Activated CD4-positive, alpha-beta memory T cell treated with anti-CD3 and anti-CD28 coated beads for 36 hours (primary cell): ENCODE measurements at places on chromosomes 5 and 9. TPM values are rescaled to one million over a fixed set of nuclear protein-coding genes. Genes with fewer than 3 reads are reported as not detected.

SV2C gene
- total RNA-seq, result 0.02 TPM

DNA sequence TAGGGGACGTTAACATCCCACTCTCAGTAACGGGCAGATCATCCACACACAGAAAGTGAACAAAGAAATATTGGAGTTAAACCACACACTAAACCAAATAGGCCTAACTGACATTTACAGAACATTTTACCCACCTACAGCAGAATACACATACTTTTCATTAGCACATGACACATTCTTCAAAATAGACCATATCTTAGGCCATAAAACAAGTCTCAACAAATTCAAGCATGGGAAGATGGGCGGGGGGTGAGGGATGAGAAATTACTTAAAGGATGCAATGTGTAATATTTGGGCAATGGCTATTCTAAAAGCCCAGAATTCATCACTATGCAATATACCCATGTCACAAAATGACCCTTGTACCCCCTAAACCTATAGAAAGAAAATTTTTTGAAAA, 226.2 kb downstream of the ATPSCKMT start:
- H3K4me1 ChIP-seq, result no peaks in the 10 kb centered on the region
- H3K27me3 ChIP-seq, result peaks cover 1% of the 10 kb centered on the region
- H3K36me3 ChIP-seq, result no peaks in the 10 kb centered on the region
- H3K27ac ChIP-seq, result no peak overlapping the region
- no peak for DNase-seq

DNA sequence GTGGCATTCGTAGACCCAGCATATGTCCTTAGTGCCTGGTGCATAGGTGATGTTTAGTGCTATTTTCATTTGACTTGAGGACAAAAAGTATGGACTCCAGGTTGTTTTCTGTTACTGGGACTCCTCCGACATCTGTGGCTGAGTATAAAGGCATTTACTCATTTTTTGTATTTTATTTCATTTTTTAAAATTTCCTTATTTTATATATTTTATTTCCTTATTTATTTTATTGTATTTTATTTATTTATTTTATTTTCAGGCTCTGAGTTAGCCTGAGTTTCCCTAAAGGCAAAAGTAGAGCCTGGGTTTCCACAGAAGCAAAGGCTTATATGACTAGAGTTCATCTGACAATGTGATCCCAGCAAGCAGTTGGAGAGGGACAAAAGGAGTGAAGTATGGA, 91.6 kb downstream of the FOCAD start:
- DNase-seq, result no peak
- H3K27me3 ChIP-seq, result no peaks in the 10 kb centered on the region
- no peak overlapping the region for H3K27ac ChIP-seq
- H3K4me3 ChIP-seq, result no peak overlapping the region

- peaks cover 34% of the 10 kb centered on the region for H3K27me3 ChIP-seq
- no peak for DNase-seq
- H3K36me3 ChIP-seq, result no peaks in the 10 kb centered on the region
These were observed 8.8 kb upstream of the BARX1 start for GRCh38 chr9:93963969-93964368.

DNA sequence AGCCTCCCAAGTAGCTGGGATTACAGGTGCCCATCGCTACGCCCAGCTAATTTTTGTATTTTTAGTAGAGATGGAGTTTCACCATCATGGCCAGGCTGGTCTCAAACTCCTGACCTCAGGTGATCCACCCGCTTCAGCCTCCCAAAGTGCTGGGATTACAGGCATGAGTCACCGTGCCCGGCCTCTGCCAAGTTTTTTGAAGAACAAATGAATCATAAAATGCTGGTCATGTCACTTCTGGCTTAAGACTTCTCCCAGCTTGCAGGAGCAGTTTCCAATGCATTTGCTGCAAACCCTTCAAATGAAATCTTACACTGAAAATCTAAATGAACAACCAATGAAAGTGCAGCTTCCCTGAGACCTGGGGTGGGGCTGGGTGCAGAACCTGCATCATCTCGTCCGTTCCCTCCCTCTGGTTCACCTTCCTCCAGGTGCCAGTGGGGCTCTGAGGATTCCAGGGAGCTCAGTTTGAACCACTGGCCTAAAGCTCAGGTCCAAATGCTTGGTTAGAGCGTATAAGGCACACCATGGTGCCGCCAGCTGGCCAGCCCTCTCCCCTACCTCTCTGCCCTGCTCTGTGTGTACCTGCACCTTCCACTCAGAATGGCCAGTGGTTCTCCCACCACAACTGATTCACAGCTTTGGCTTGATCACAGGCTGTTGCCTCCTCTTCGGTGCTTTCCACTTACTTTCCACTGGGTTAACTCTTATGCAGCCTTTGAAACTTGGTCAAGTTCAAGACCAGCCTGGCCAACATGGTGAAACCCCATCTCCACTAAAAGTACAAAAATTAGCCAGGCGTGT, 39.8 kb upstream of the FUBP3 start:
- H3K27me3 ChIP-seq, result peaks cover 62% of the 10 kb centered on the region
- H3K27ac ChIP-seq, result no peak overlapping the region
- no peaks in the 10 kb centered on the region for H3K36me3 ChIP-seq

GRCh38 chr9:136132512-136133050, 13.9 kb upstream of the TMEM250 start:
- peaks cover 8% of the 10 kb centered on the region for H3K4me1 ChIP-seq
- no peaks in the 10 kb centered on the region for H3K36me3 ChIP-seq
- H3K4me3 ChIP-seq, result no peak overlapping the region
- DNase-seq, result no peak
- no peak overlapping the region for H3K27ac ChIP-seq
- H3K27me3 ChIP-seq, result peaks cover 32% of the 10 kb centered on the region
